T-helper 1 cell (primary cell): ENCODE measurements at places on chromosomes 1 and 21.

DNA sequence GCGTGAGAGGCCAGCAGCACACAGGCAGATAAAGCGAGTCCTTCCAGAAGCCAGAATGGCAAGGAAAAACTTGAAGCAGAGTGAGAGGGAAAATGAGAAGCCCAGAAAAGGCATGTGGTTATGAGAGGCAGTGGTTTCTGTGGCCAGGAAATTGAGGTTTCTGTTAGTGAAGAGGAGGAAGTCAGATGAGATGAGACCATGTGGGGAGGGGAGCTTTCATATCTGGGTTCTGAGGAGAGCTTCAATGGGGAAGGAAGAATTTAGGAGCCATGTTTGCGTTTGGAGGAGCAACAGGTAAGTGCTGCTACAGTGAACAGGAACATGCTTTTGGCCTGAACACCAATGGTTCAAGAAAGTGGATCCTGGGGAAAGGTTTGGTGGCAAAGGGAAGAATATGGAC is 6.1 kb upstream of the CD1A start:
- DNase-seq: peak; percentile 26

DNA sequence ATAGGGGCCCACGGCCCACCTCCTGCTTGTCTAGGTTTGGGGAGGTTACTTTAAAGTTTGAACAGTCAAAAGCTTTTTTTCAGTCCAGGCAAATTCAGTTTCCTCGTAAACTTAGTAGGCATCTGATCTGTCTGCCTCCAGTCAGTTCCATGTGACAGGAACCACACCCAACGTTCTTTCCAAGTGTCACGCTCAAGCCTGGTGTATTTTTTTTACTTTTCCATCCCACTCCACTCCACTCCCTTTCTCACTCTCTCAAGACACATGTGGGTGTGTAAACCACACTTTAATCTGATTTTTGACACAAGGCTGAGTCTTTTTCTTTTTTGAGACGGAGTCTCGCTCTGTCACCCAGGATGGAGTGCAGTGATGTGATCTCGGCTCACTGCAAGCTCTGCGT is 60.3 kb upstream of the GPR153 start:
- DNase-seq: no peak

DNA sequence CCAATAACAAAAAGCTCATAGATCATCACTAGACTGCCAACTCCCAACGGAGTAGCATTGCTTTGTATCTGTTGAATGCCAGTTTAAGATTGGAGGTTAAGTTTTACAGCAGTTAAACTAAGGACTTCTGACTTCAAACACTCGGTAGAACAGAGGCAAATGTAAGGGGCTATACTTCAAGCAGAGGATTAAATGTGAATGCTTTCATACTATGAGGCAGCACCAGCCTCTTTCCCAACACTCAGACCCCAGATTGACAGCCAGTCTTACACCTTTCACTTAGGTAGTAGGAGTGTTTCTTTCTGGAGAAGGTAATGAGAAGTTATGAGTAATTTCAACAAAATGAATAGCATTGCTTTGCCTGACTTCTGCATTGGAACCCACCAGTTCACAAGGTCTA is 22.8 kb downstream of the OR10R2 start:
- DNase-seq: no peak

GRCh38 chr1:3907621-3908165 is 7.6 kb upstream of the C1orf174 start:
- DNase-seq: no peak

GRCh38 chr1:110218739-110219138 is 8.6 kb downstream of the KCNC4 start:
- DNase-seq: no peak

DNA sequence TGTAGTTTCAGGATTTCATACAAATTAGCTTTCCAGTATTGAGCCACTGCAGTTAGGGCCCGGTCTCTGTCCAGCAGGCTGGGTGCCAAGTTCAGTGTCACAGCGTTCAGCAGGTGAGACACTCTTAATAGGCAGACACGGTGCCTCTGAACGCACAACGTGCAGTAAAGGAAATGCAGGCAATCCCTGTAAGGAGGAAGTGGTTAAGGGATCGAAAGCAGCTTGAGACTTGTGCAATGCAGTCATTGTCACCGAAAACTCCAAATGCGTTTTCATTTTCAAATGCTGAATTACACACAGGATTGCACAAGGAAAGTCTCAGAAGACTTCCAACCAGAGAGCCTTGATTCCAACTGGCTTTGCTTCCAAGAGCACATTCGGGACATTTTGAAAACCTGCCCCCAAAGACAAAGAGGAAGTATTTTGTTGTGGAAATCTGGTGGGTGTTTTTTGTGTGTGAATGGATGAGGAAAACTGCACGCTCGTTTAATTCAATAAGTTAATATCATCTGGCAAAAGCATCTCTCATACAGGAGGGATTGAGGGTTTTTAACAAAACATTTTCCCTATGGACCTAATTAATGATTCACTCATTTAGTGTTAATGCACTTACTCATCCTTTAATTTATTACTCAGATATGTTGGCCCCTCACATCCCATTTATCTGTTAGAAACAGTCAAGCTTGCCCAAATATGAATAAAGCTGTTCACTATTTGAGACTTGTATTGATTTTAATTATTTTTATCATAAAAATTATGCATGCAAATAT is 61.6 kb downstream of the PTGS2 start:
- DNase-seq: peak; percentile 84

GRCh38 chr1:1809489-1809888 is 31.2 kb upstream of the NADK start:
- no peak for DNase-seq

DNA sequence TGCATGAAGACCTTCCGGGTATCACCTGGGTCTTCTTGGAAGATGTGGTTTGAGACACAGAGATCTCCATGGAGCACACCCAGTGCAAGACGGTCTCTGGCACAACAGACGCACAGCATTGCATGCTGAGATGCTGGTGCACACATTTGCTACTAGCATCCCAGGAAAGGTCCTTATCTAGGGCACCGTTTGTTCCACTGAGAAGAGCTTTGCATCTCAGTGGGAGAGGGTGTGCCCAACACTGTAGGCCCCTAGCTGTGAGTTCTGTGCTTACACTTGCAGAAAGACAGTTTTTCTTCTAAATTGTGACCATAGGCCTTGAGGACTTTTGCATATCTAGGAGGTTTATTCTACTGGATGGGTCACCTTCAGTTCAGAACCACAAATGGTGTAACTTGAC is 554.1 kb downstream of the MATN1 start:
- DNase-seq: no peak
